ENCODE measurements at places on chromosomes 12 and 14.

DNA sequence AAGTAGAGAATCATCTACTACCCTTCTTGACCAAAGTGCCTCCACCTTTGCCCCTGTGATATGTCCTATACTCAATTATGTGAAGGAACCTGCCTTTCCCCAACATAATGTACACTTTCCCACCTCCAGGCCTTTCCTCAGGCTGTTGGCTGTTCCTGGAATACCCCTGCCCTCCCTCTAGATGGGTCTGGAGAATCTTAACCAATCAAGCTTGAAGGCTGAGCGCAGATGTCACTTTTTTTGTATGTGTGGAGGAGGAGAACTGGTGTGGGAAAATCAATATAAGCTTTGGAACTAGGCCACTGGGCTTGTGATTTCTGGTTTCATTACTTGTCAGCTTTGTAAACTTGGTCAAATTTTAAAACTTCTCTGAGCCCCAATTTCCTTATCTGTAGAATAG is 4.7 kb downstream of the BMAL2 start:
- no peak for DNase-seq

GRCh38 chr12:77299910-77300669 is 234.7 kb upstream of the E2F7 start:
- no peak for DNase-seq

- no peak for DNase-seq
Observed at GRCh38 chr12:95055057-95055456, 18.4 kb downstream of the NR2C1 start.

- no peak for DNase-seq
Observed at GRCh38 chr12:85688837-85689236, 147.4 kb downstream of the RASSF9 start.

GRCh38 chr12:56522411-56523193 is 982 bp downstream of the RBMS2 start:
- no peak for DNase-seq

DNA sequence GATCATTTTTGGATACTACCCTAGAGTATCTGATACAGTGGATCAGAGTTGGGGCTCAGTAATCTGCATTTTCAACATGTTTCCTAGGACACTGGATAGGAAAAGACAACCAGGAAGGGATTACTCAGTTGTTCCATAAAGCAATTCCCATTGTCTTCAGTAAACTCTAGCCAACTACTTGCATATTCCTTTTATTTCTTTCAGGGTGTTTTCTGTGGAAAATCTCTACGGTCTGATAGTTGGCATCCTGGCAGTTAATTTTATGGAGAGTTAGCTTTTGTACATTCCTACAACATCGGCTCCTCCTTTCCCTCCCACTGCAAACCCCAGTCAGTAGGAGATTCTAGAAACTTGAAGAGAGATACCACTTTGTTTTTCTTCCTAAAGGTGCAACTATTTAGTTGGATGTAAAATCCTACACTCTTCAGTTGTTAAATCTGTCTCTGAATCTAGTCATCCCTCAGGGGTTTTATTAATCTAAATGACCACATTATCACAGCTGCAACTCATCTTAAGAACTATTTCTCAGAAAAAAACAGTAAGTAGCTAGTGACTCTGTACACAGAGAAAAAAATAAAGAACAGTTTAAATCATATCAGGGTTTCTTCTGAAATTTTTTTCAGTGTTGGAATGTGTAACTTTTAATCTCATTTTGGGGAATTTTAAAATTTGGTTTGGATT is 103.9 kb downstream of the PDE3A start:
- DNase-seq, result no peak

- DNase-seq, result no peak
Observed at GRCh38 chr12:38110026-38110699, 206.4 kb upstream of the ALG10B start.
